Stimulated activated CD4-positive, alpha-beta T cell treated with anti-CD3 and anti-CD28 coated beads, Interleukin-1b, Interleukin-23, amount 100 ng/mL, for 4 hours (primary cell): ENCODE measurements at places on chromosomes 3 and 15.

- no peak for DNase-seq
Measured at GRCh38 chr15:62079594-62079993, 12.8 kb downstream of the C2CD4A start.

- no peak for DNase-seq
Measured at GRCh38 chr15:72503147-72503546, 29.0 kb downstream of the ARIH1 start.

DNA sequence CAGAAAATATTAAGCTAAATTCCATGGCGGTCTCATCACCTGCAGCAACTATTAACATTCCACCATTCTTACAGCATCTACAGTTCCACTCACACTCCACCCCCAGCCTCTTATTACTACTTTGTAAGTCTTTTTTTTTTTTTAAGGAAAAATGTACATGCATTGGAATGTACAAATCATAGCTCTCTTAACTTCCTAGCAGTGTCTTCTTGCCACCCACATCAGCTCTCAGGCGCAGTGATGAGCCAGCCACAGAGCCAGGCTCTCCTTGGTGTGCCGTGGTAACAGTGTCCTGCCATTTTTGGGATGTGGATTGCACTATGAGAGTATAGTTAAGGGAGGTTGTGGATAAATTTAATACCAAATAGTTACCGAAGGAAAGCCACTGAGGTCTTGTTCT, 17.8 kb downstream of the ABHD17C start:
- no peak for DNase-seq

DNA sequence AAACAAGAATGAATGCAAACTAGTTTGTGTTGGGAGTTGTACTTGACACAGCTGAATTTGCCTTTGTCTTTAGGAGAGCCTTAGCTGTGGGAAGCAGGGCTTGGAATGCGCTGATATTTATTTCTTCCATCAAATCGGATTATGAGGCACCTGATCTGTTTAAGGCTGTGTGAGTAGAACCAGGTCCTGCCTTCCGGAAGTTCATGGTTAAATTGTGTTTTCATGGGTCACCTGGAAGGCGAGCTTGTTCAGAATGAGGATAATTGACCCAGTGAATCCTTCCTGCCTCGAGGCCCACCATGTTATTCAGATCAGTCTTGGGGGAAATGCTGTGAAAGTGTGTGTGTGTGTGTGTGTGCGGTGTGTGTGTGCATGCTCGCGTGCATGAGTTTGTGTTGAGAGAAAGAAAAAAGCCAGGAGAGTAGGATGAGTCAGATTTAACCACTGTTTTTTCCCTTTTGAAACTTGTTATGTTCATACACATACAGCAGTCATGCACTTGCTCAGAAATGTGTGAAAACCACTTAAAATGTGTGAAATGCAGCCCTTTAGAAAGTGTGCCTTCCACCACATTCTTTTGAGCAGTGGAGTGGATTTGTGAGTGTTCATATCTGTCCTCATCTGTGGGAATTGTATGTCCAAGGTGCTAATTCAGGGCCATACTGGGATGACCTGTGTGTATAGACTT, 36.7 kb downstream of the SMAD3 start:
- DNase-seq, result no peak

GRCh38 chr15:43735416-43735815, 10.8 kb upstream of the PDIA3 start:
- no peak for DNase-seq

- no peak for DNase-seq
Measured at GRCh38 chr3:183883291-183884096, 1.2 kb downstream of the PARL start.

DNA sequence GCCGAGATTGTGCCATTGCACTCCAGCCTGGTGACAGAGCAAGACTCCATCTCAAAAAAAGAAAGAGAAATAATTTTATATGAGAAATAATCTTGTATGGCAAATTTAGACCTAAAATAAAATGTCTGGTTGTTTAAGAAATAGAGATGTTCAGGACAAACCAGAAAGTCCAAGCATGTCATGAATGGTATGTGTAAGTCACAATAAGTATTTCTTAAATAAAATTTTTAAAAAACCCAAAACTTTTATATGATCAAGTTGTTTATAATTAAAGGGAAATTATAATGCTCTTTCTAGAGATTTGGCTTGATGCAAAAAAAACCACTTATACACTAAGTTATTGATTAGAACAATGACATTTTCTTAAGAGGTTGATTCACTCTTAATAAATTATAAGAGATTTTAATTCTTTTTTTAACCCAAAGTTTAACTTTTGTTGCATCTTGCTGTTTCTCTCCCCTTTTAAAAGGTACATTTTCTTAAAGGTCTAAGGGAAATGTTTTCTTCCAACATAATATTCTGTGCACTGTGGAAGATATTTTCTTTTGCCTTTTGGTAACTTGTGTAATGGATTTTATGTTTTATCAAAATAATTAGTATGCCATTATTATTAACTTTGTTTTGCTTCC, 105.7 kb downstream of the RTP4 start:
- no peak for DNase-seq
